Muscle of leg (tissue), 16 donors: ENCODE measurements at places on chromosomes 2 and 18. TPM values are rescaled to one million over a fixed set of nuclear protein-coding genes. Genes with fewer than 3 reads are reported as not detected.

The UGT1A3 gene
- not detected for total RNA-seq

The CXCR4 gene
- total RNA-seq, result 23.1 TPM

The LIMS4 gene
- total RNA-seq, result 3.8 TPM

The GPR75 gene
- 0.75 TPM for total RNA-seq

The DARS1 gene
- 78.2 TPM for total RNA-seq

The AAMP gene
- 88.4 TPM for total RNA-seq

The SRBD1 gene
- 18.8 TPM for total RNA-seq
